ENCODE measurements at places on chromosomes 16 and 17. TPM values are rescaled to one million over a fixed set of nuclear protein-coding genes. Genes with fewer than 3 reads are reported as not detected.

Gene SLC16A13
- total RNA-seq: 14.3 TPM

Gene ANTKMT
- 41.3 TPM for total RNA-seq

Gene USP43
- not detected for total RNA-seq

Gene RNF43
- 0.47 TPM for total RNA-seq

Gene SCIMP
- not detected for total RNA-seq
